ENCODE measurements at places on chromosomes 3 and 15. TPM values are rescaled to one million over a fixed set of nuclear protein-coding genes. Genes with fewer than 3 reads are reported as not detected.

The CHRM5 gene
- total RNA-seq = 0.94 TPM

The THRB gene
- 1.3 TPM for total RNA-seq

DNA sequence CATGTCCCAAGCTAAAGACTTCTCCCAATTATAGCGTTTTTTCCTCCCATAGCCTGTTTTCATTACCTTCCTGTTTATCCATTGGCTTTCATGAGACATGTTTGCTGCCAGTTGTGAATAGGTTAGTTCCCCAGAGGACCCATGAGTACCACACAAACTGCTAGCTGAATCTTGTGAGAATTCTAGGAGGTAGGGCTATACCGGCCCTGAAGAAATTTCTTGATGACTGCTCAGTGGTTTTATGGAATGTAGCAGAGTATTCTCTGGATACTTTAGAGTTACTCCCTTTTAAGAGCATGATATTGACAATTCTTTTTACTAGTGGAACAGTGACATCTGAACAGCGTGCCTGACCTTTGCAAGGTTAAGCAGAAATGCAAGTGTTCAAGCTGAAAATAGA lies 210.4 kb downstream of the MCTP2 start:
- H3K27ac ChIP-seq = no peak overlapping the region
- no peaks in the 10 kb centered on the region for H3K27me3 ChIP-seq
- no peak for DNase-seq
- no peaks in the 10 kb centered on the region for H3K4me1 ChIP-seq

DNA sequence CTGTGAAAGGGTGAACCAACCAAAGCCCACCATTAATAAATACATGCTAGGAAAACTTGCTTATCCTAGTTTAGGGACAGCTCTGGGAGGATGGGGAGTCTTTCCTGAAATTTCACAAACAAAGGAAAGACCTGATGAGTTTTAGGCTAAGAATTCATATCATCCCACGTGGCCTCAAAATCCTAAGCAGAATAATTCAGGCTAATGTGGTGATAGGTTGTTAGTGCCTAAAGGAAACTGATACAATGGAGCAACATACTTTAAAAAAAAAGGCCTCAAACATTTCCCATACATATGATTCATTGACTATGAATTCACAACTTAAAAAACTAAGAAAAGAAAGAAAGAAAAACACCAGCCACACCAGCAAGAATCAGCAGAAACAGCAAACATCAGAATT lies 126.9 kb upstream of the CNTN4 start:
- H3K4me3 ChIP-seq = no peak overlapping the region
- no peaks in the 10 kb centered on the region for H3K4me1 ChIP-seq
- H3K27me3 ChIP-seq = no peaks in the 10 kb centered on the region
- H3K27ac ChIP-seq = no peak overlapping the region

- H3K4me3 ChIP-seq = no peak overlapping the region
- no peaks in the 10 kb centered on the region for H3K4me1 ChIP-seq
- no peaks in the 10 kb centered on the region for H3K27me3 ChIP-seq
- H3K36me3 ChIP-seq = no peaks in the 10 kb centered on the region
- H3K27ac ChIP-seq = no peak overlapping the region
- no peak for DNase-seq
Measured at GRCh38 chr3:31274326-31275024, 258.2 kb upstream of the STT3B start.

DNA sequence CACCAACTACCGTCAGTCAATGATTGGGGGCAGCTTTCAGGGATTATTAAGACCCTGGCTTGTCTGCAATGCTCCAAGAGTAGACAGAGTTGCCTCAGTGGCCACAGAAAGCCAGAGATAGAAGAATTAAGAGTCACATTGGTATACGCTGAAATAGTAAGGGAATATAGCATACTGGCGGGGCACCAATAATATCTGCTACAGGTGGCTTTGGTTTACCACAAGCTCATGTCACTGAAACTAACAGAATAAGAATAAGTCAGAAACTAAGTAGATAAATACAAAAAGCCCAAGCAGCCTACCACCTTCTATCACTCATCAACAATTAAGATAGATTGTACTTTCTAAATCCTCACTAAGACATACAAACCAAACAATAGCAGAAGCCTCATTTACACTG lies 2.5 kb upstream of the FHIT start:
- no peak overlapping the region for H3K4me3 ChIP-seq
- no peak overlapping the region for H3K27ac ChIP-seq
- no peak for DNase-seq
- peaks cover 24% of the 10 kb centered on the region for H3K4me1 ChIP-seq
- no peaks in the 10 kb centered on the region for H3K36me3 ChIP-seq
- H3K27me3 ChIP-seq = no peaks in the 10 kb centered on the region

DNA sequence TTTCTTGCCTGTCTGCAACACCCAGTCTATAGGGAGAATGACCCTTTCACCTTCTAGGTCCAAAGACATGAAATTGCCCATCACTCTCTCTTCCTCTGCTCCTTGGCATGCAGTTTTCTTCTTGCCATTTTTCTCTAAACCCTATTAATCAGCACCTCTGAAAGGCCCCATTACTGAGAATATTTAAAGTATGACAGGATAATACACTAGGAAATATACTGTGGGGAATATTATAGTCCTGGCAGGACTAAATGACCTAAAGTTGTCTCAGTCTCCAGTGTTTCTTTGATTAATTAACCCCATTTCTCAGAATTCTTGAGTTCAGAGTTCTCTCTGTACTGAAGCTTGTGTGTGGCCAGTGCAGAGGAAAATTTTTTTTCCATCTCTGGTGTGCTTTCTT lies 730.7 kb downstream of the AGBL1 start:
- no peaks in the 10 kb centered on the region for H3K27me3 ChIP-seq
- H3K27ac ChIP-seq = no peak overlapping the region

- H3K27ac ChIP-seq = no peak overlapping the region
- H3K4me1 ChIP-seq = peaks cover 7% of the 10 kb centered on the region
- no peak for DNase-seq
- no peaks in the 10 kb centered on the region for H3K27me3 ChIP-seq
Measured at GRCh38 chr3:181691901-181692300, 19.8 kb upstream of the SOX2 start.
